Stimulated activated CD4-positive, alpha-beta T cell treated with anti-CD3 and anti-CD28 coated beads, Interleukin-4, amount 100 ng/mL, for 48 hours (primary cell): ENCODE measurements at places on chromosomes 11 and 22.

DNA sequence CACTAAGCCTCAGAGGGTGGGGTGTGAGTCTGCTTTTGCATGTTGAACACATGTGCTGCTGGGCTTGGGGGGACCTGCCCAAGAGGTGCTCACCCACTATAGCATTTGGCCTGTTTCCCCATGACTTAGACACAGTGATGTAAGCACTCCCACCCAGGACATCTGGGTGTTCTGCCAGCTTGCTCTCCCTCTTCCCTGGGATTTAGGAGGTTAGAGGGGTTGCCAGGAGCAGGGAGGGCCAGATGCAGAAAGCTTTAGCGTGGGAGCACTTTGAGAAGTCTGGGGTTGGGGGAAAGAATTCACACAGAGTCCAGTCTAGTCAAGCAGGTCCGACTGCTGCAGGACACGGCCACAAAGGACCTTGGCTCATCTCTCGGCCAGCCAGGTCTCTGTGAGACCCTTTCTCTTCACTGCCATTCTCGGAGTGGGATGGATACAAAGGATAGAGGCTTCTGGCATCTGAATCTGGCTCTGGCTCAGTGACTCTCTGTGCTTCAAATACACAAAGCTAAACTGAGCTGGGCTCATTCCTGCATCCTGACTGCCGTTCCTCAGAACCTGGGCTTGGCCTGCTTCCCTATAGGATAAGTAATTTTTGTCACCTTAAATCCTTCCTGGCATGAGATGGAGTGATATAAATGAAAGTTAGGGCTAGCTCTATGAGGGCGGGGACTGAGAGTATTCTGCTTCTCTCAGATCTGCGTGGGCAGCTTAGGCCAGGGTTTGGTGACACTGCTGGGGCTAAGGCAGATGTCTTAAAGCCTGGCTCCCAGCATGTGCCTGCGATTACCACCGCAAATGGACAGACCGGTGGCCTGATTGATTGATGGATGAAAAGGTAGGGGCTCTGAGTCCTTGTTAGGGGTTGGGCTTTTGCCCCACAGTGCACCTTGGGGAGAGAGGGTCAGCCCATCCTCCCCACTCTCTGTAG lies 14.5 kb downstream of the USP2 start:
- no peak for DNase-seq

DNA sequence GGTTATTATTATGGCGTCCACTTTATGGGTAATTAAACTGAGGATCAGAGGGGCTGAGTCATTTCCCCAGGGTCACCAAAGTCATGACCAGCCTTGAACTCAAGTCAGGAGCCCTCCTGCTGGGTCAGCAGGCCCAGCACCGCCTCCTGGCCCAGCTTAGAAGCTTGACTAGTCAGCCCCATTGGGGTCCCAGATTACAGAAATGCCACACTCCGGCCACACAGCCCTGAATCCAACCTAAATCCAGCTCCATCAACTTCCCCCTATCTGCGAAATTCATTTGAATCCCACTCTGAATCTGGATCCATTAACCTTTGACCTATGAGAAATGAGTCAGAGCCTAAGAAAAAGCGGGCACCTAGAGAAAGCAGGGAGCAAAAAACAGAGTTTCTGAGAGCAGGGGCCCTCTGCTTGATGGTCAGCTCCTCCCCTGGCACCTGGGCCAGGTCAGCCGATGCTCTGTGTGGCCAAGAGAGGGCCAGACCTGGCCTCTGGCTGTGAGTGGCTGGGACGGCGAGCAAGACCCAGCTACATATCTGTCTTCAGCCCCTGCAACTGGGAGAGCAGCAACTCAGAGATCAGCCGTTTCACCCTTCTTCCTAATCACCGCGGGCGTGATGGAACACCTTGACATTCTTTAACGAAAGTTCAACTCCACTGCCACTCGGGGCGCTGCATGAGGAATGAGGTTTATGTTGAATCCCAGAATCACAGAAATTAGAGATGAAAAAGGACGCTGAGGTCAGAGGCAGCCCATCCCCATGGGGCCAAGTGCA lies 196.1 kb downstream of the TRIM29 start:
- DNase-seq, result no peak

GRCh38 chr11:105609341-105609781 lies 512 bp upstream of the GRIA4 start:
- DNase-seq, result no peak

DNA sequence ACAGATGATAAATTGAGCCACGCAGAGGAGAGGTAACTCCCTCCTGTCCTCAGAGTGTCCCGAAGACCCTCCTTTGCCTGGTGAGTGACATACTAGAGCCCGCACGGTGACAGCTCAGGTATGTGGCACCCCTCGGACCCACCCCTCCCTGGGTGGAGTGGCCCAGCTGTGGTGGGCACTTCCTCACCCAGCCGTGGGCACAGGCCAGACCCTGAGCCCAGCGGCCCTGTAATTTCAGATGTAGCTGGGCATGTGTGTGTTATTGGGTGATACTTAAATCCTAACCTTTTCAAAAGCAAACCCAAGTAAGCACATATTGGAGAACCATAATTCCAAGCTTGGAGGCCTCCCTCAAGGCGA lies 93.2 kb downstream of the WNT7B start:
- no peak for DNase-seq

DNA sequence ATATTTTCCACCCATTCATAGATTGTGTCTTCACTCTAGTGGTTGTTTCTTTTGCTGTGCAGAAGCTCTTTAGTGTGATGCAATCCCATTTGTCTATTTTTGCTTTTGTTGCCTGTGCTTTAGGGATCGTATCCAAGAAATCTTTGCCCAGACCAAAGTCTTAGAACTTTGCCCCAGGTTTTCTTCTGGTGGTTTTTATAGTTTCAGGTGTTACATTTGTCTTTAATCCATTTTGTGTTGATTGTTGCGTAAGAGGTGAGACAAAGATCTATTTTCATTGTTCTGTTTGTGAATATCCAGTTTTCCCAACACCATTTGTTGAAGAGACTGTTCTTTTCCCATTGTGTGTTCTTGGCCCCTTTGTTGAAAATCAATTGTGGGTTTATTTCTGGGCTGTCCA lies 6.4 kb downstream of the IL10RA start:
- DNase-seq, result no peak
